ENCODE measurements at places on chromosomes 7 and 10.

GRCh38 chr7:455110-455928 is 64.3 kb downstream of the PDGFA start:
- no peak for DNase-seq

DNA sequence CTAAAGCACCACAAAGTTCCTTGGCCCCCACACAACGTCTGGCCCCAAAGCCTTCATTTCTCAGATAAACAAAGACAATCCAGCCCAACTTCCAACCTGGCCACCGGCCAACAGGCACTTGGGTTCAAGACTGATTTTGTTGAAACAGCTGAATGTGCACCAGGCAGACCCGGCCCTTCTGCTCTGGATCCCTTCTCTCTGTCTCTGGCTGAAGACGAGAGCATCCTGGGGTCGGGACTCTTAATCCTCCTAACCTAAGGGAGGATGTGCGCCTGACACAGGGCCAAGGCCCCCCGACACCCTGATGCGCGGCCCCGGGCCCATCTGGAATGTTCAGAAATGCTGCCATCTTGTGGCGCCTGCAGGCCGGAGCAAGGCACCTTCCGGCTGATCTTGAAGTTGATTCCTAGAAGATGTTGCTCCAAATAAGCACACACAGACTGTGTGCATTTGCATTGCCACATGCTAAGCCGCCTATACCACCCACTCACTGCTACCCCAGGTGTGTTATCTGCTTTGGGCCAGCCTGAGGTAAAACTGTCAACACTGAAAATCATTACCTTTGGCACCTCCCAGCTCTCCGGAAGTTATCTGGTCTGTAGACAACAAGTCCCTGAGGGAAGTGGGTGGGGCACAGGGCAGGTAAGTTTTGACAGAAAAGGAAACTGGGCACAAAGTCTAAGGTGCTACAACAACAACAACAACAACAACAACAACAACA is 98.4 kb upstream of the HABP2 start:
- DNase-seq = peak; percentile 4

DNA sequence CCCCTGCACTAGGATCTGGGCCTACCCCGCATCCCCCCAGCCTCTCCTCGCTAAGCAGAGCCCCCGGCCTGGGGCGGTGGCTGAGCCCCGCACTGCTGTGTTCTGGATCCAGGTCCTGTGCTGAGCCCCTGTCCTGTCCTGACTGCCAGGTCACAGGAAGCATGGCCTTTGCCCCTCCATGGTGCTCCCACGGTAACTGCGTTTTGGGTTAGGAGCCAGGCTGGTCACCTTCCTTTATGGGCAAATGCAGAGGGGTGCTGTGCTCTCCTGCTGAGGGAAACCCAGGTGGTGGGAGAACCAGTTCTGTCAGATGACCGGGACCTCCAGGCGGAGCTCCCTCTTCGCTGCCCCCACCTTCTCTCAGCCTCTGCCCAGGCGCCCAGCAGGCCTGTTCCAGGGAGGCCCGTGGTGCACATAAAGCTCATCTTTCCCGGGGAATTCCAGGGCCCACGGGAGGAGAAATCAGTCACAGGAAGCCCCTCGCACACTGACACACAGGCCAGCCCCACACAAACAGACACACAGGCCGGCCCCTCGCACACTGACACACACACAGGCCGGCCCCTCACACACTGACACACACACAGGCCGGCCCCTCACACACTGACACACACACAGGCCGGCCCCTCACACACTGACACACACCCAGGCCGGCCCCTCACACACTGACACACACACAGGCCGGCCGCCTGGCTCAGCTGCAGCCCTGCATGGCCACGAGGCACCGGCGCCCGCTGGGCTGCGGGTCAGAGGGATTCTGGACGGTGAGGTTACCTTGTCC is 75.6 kb downstream of the CFAP46 start:
- DNase-seq = no peak

- DNase-seq = no peak
Measured at GRCh38 chr7:27079234-27079975, 16.4 kb downstream of the HOXA1 start.

GRCh38 chr10:72245949-72246525 is 27.7 kb upstream of the DDIT4 start:
- DNase-seq = no peak

GRCh38 chr7:74544706-74545469 is 91.2 kb downstream of the GTF2IRD1 start:
- no peak for DNase-seq

GRCh38 chr7:101995121-101995520 is 177.7 kb downstream of the CUX1 start:
- no peak for DNase-seq

- no peak for DNase-seq
Measured at GRCh38 chr10:15879663-15880062, 19.4 kb upstream of the MINDY3 start.

DNA sequence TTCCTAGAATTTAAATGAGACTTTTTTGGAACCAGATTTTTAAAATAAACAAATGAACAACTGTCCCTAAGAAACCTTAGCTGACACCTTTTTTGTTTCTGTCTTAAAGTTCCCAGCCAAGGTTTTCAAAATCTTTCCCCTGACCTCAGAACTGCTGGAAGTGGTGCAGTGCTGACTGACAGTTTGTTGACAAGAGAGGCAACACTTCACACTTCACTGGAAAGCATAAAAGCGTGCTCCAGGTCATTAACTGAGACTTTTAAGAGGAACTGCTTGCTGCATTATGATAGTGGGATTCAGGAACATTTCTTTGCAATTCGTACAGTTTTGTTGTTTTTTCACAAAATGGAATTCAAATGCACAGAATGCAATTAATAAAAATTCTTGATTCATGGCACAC is 36.2 kb downstream of the SYPL1 start:
- no peak for DNase-seq

DNA sequence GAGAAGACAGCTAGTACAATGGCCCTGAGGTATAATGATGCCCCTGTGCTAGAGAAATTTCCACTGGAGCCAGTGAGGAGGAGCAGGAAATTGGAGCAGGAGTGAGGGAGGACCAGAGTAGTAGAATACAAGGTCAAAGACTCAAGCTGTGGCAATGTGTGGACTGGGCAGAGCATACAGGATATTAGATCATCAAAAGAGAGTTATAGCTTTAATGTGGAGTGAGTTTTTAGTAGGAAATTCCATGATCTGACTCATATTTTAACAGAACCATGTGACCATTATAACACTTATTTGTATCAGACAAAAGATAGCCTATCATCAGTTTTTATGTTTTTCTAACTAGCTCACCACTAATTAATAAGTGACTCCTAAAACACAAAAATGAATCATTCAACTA is 154.1 kb downstream of the DGKB start:
- peak; percentile 50 for DNase-seq

GRCh38 chr7:101857358-101857811 is 40.0 kb downstream of the CUX1 start:
- DNase-seq = no peak

GRCh38 chr10:49396666-49396999 is 744 bp upstream of the DRGX start:
- no peak for DNase-seq

GRCh38 chr10:81479316-81479715 is 395.7 kb upstream of the NRG3 start:
- DNase-seq = no peak

DNA sequence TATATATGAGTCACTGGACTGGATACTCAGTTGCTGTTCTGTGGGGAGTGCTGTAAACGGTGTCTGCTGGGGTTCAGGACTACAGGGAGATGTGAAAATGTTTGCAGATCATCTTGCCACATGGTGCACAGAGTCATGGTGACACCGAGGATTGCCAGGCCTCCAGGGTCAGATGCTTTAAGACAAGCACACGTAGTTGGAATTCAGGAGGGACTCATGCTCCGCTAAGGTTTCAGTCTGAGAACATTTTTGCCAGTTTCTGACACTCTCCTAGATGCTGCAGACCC is 211.3 kb downstream of the CXCL12 start:
- no peak for DNase-seq

GRCh38 chr10:15877836-15878576 is 17.7 kb upstream of the MINDY3 start:
- no peak for DNase-seq

DNA sequence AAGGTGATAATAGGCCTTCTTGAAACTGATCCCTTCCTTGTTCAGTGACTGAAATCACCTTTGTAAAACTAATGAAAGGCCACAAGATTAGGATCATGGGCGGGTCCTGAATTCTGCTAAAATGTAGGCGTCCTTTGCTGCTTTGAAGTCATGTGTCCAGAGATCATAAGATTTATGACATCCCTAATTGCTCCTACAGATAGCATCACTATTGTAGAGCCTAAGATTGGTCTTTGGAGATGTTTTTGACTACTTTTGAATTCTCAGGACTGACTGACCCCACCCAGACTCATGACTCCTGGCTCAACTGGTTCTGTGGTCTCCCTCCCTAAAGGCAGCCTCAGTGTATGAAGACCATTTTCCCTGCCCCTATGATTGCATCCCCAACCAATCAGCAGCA is 322.6 kb upstream of the SEMA3D start:
- DNase-seq = no peak

DNA sequence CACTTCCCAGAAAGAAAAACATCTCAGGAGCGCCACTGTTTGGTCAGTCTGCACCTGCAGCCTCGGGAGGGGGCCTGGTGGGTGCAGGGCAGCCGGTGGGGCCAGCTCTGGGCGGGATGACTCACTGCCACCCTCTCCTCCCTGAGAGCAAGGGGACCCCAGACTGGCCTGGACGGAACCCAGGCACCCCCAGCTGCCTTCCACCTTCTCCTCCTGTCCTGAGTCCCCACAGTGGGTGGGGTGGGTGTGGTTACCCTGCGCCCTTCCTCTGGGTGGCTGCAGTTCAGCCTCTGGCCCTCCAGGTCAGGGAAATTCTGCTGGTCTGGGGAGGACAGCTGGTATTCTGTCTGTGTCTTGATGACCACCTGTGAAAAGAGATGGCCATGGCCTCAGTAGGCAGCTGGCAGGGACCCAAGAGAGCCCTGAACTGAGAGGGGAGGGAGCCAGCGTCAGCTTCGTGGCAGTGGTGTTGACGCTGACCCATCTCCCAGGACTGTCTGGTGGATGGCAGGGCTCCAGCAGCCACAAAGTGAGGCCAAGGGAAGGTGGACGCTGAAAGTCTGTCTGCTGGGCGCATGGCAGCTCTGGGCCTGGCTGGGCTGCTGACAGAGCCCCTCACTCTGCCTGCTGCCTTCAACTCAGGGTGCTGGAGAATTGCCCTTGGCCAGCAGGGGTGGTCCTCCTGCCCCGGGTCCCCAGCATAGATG is 8.9 kb downstream of the CALY start:
- DNase-seq = no peak

- no peak for DNase-seq
Measured at GRCh38 chr7:149322737-149323136, 60.7 kb downstream of the ZNF783 start.

DNA sequence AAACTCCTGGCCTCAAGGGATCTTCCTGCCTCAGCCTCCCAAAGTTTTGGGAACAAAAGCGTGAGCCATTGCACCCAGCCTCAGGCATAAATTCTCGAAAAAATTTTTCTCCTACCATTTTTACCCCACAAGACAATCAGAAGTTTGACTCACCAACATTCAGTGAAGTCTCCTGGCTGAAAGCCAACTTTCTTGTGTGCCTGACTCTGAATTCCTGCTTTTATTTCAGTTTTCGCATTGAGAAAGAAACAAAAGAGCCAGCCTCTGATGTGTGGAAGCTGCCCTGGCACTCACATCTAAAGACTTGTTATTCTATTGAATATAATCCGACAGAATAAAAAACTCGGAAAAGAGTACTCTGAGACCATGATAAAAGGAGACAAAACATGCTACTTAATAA is 402.9 kb downstream of the MAGI2 start:
- no peak for DNase-seq

- DNase-seq = no peak
Measured at GRCh38 chr10:78798976-78799730, 269.6 kb upstream of the ZMIZ1 start.

DNA sequence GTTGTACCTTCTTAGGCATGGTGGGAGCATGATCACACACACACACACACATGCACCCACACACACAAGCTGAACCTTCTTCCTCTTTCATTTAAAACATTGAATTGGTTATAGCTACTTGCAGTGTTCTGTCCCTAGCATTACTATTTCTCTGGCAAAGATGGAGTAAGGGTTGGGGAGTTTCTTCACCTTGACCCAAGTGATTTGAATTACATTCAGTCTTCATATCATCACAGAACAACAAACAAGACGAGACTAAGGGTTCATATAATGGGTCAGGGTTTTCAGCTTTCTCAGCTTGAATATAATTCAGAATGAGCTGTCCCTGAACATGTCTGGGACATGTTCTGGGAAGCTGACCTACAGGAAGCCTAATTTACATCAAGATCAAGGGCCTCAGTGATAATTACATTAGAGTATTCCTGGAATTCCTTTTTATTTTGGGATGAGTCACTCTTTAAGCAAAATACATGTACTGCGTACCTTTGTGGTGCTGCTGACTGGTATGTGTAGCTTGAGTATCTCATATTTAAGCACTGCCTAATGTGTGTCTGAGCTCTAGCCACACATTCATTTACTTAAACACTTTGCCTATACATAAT is 213.5 kb upstream of the TMEM229A start:
- no peak for DNase-seq

- DNase-seq = no peak
Measured at GRCh38 chr7:50314836-50315592, 10.5 kb downstream of the IKZF1 start.

GRCh38 chr10:126204320-126204719 is 184.0 kb downstream of the ADAM12 start:
- DNase-seq = no peak

- DNase-seq = no peak
Measured at GRCh38 chr10:132614431-132615340, 77.1 kb downstream of the INPP5A start.

GRCh38 chr7:108808549-108809266 is 239.0 kb downstream of the DNAJB9 start:
- DNase-seq = no peak

GRCh38 chr7:30285067-30285535 is 704 bp downstream of the ZNRF2 start:
- DNase-seq = no peak

GRCh38 chr10:84452003-84452402 is 123.6 kb downstream of the CCSER2 start:
- no peak for DNase-seq

DNA sequence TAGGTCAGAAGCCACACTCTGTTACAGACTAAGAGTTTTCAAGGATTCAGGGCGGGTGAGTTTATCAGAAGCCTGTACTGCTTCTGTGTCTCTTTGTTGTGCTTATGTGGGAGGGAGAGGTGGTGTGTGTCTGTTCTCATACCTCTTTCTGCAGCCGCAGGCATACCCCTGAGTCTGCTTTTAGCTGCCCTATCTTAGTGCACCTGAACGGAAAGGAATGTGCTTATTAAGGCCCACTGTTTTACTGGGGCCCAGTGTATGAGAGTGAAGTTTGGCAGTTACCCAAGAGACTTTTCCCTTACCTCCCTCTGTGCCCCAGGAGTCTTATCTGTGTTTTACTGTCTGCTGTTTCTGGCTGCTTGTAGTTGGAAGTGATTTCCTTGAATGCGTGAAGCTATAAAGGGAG is 104.3 kb downstream of the TYW1 start:
- no peak for DNase-seq

- no peak for DNase-seq
Measured at GRCh38 chr7:117008886-117009531, 55.7 kb downstream of the ST7 start.

All from SW 1271 (cell line).